ENCODE measurements at places on chromosomes 11 and 22. TPM values are rescaled to one million over a fixed set of nuclear protein-coding genes. Genes with fewer than 3 reads are reported as not detected.

Gene APOBEC3B
- total RNA-seq = 1.1 TPM

Gene C1QTNF6
- 7.5 TPM for total RNA-seq

Gene GNAZ
- 33.3 TPM for total RNA-seq

Gene THYN1
- 54.4 TPM for total RNA-seq

Gene CDC45
- 4.0 TPM for total RNA-seq

Gene OR2D2
- total RNA-seq = 0.40 TPM
